ENCODE measurements at places on chromosomes 4 and X.
A peak's percentile ranks its signal among the peaks of the same experiment; 100 is the strongest.

DNA sequence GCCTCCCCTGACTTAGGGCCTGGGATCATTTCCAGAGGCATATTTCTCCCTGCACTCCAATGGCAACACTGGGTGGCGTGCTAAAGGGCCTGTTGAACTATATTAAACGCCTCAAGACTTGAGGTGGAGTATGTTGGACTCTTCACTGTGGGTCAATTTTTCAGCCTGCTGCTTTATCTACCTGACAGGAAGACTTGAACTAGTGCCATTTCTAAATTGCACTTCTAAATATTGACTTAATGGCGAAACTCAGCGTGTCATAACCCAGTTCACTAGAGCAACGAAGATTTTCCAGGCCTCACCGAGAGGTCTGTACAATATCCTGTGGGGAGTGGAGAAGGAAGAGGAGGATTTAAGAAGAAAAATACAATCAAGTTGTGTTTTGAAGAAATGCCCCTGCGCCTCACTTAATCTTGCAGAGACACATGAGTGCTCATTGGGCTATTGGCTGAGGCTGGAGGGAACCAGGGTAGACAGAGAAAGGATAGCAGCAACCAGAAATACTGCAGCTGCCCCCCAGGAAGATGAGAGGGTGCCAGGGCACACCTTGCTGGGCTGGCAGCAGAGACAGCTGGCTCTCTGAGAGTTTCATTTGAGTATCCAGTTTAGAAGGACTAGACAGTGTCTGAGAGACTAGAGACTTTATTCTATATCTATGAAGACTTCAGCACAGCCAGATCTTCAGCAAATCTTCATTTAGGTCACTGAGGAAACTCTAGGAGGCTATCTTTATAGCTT, 67.4 kb downstream of the ENPP6 start:
- DNase-seq: no peak

GRCh38 chrX:15073313-15073712, 196.6 kb downstream of the ASB9 start:
- DNase-seq: no peak

- no peak for DNase-seq
These were observed 137.8 kb downstream of the TBC1D19 start for GRCh38 chr4:26721685-26722084.

DNA sequence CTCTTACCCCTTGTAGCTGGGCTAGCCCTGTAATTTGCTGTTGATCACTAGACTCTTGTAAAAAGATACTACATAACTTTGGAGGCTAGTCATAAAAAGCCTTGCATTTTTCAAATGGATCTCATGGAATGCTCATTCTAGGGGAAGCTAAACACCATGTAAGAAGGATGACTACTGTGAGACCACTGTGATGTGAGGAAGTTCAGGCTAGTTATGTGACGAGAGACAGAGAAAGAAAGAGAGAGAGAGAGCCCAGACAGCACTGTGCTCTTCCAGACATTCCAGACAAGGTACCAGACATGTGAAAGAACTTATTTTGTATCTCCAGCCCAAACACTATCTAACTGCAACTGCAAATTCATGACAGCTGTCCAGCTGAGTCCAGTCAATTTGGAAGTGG, 404.6 kb upstream of the PITX2 start:
- no peak for DNase-seq

- peak; percentile 66 for DNase-seq
These were observed 2.3 kb downstream of the IRF2 start for GRCh38 chr4:184471881-184472613.

DNA sequence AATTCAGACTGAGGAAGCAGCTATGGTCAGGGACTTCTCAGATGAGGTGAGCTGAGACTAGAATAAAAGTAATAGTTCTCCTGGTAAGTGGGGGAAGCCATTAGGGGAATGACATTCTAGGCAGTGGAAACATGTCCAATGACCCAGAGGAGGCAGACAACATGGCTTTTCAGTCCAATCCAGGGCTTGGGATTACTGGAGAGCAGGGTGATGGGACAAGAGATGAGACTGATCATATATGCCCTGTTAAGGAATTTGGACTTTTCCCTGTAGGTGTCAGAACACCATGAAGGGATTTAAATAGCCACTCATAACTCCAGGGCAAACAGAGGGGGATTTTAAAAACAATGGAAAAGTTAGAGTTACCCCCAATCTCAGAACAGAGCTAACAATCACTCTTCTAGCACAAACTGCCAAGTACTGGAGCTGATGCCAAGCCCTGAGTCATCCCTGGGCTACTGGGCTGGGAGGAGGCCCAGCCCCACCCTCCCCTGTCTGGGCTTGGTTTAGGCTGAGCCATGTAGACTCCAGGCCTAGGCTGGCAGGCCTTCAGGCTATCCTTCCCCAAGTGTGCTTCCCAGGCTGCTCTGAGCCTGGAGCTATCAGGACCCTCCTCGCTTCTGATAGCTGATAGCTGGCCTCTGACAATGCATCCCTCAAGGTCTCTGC, 22.7 kb upstream of the MSN start:
- DNase-seq: peak; percentile 46

DNA sequence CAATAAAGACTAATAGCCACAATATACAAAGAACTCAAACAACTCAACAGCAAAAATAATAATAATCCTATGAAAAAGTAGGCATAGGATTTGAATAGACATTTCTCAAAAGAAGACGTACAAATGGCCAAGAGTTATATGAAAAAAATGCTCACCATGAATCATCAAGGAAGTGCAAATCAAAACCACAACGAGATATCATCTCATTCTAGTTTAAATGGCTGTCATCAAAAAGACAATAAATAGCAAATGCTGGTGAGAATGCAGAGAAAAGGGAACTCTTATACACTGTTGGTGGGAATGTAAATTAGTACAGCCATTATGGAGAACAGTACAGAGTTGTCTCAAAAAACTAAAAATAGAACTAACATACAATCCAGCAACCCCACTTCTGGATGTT, 18.8 kb downstream of the TLR6 start:
- DNase-seq: no peak

DNA sequence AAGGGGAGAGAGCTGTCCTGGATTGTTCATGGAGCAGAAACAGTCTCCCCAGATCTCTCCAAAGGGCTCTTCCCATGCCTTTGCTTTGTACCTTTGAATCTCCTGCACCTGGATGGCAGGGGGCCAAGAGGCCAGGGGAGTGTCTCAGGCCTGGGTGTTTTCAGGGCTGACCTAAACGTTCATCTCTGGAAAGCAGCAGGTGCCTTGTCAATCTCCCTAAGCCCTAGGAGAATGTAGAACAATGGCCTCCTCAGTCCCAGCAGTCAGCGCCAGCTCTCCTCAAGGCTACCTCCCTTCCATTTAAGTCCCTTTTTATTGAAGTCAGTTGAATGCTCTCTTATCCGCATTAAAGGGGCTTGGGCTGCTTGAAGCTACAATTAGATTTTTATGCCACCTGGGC, 31.2 kb upstream of the NSUN7 start:
- DNase-seq: no peak

DNA sequence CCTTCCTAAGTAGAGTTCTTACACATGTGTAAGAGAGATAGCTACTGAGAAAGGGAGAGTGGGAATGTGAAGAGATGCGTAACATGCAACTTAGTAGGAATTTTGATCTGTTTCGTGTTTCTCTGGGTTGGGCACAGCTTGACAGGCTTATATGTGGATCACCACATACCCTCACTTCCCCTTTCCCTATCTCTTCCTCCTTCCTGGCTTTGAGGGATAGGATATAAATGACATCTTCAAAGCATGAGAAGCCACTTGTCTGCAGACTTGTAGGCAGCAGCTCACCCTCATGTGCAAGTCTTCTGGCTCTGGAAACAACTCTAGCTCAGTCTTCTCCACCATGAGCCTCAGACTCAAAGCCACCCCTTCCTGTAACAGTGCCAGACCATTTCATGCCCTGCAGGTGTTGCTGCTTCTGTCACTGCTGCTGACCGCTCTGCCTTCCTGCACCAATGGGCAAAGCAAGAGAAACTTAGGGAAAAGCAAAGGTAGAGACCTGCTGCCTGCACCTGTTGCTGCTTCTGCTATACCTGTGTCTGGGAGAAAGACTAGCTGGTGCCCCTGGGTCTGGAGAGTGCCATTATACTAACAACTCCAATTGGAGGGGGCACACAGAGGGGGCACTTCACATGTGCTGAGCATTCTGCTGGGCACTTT, 5.4 kb upstream of the PF4V1 start:
- no peak for DNase-seq

DNA sequence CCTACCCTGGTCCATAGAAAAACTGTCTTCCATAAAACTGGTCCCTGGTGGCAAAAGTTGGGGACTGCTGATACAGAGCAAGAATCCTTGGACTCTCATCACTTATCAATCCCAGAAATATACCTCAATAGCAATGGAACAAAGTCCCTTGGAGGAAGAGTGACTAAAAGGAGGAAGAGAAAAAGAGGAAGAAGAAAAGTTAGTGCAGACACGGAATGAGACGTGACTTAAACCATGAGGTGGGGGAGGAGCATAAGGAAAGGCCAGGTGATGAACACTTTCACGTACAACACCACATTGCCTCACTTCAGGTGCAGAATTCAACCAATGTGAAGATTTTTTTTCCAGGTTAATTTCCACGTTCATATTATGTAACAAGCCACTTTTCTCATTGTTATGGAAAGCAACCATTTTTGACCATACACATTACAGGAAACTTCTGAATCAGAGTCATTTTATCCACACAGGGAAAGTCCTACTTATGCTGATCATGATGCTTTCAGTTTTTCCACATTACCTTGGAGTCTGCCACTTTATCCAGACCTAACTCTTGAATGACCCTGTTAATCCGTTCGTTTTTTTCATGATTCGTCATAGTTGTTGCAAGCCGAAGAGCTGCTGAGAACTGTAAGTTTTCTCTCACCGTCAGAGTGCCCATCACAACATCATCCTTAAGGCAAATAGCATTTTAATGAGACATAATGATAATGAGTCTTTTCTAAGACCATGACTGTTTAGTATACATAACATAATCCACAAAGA, 27.7 kb downstream of the ABCG2 start:
- no peak for DNase-seq

GRCh38 chrX:73398185-73398914, 48.5 kb upstream of the CDX4 start:
- no peak for DNase-seq

DNA sequence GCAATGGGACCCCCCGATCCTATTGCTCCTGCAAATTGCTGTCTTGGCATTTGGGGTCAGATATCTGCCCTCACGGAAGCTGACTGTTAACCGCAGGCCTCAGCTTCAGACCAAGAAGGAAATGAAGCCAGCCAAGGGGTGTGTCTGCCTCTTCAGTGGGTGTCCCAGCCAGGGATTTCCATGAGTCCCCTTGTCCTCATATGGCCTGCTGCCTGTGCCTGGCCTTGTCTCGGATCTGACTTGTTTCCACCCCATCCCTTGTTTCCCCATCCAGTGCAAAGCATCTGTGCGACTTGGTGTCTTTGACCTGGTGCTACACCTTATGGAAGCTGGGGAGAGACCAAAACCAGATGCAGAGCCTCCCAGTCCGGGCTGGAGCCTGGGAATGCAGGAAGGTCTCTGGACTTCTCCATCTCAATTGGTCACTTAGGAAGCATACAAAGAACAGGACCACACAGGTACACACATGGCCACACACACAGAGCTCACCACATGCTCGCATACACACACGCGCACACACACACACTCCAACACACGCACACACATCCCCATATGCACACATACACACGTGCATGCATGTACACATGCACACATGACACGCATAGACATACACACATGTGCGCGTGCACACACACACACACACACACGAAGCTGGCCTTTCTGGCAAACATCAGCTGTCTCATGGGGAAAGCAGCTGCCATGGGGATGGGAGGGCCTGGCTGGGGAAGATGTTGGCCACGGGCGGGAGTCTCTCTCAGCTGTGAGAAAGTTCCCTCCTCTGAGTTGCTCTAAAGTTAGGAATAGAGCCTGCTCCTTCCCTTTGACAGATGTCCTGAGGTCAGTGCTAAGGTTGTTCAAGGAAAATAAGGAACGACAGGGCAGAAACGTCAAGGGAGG, 65.5 kb downstream of the CRMP1 start:
- no peak for DNase-seq

DNA sequence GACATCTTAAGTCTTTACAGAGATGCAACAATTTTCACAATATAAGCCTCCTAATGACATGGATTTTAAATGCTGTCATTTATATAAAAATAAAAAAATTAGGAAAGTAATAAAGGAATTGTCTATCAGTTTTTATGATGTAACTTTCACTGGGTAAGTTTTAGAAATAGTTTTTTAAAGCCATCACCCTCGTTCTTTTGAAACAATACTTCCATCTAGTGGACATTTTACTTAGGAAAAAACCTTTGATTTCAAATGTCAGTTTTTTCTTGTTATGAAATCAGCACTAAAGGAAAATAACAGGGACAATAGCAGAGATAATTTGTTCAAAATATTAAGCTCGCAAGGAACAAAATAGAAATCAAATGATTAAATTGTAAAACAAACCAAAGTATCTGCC, 24.3 kb upstream of the NDNF start:
- peak; percentile 36 for DNase-seq

DNA sequence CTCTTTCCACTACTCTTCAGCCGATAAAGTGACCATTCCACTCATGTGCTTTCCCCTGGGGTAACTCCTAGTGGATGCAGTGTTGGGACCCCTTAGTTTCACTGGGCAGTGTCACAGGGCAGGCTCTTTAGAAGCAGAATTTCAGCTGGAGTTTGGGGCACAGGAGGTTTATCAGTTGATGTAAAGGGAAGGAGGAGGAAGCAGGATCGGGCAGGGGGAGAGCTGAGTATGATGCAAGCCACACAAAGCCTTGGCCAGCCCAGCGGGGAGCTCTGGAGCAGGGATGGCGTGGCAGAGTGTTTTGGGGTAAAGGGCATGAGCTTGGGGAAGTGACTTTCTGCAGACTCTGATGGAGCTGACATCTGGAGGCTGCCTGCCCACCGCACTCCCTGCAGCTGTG, 19.3 kb downstream of the WDR13 start:
- DNase-seq: no peak

DNA sequence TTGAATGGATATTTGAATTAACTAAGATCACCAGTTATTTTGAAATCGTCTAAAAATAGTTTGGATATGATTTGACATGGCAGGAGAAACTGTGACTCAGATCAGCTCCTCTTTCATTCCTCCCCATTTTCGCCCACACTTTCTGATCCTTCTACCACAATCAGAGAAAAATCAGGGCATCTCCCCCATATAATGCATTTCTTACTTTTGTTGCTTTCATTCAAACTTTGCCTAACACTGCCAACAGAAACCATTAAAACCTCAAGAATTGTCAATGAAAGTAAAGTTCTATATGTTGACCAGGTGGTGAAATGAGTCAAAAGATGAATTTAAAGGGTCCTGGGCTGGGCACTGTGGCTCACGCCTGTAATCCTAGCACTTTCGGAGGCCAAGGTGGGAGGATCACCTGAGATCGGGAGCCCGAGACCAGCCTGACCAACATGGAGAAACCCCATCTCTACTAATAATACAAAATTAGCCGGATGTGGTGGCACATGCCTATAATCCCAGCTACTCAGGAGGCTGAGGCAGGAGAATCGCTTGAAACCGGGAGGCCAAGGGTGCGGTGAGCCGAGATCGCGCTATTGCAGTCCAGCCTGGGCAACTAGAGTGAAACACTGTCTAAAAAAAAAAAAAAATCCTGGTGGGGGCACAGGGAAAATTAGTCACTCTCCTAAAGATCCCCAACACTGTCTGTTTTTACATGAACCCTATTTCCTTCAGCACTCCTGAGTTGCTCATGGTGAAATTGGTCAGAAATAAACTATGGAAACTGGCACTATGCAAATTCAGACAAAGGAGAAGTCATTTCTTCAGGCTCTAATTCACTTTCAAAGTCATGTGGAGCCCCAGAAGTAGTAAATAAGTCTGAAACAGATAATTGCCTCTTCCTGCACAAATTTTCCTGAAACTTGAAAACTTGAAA, 122.8 kb upstream of the NOCT start:
- no peak for DNase-seq
